Mesothelial cell of epicardium (in vitro differentiated cells): ENCODE measurements at places on chromosomes 1 and 21. TPM values are rescaled to one million over a fixed set of nuclear protein-coding genes. Genes with fewer than 3 reads are reported as not detected.

GRCh38 chr1:178388418-178389145 is 108.2 kb downstream of the CLEC20A start:
- no peak for DNase-seq

DNA sequence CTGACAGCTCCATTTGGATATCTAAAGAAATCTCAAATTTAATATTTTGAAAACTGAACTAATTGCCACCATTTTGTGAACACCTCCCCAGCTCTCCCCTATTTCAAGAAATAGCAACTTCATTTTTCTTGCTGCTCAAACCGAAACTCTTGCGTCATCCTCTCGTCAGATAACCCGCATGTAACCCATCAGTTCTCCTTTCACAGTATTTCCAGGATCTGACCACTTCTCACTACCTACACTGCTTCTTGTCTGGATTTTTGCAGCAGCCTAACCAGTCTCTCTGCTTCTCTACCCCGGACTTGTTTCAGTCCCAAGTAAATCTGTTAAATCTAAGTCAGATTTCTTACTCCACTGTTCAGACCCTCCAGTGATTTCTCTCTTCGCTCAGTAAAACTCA is 75.6 kb downstream of the MTR start:
- DNase-seq = no peak

DNA sequence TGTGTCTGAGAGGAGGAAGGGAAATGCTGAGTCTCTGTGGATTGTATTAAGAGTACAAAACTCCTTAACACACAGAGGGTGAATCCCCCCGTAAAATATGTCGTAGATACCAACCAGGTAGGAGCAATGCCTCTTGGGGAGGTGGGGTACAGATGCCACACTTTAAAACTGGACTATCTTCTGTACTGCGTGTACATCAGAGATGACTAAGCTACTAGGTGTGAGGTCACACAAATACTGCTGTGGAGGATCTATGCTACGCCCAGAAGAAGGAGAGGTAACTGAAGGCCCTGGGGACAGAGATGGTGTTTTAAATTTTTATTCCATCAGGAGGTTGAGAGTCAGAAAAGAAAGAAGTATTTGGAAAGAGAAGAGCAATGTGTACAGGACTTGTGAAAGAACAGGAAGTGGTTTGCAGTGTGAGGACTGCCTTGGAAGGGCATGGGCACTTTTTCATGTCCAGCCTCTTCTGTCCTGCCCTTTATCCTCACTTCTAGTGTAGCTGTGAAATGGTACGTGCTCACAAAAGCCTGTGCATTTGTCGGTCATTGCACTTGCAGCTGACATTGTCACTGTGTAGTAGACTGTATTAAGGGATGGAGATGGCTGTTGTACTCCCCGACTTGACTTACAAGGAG is 287.8 kb upstream of the CHRM3 start:
- DNase-seq = no peak

GRCh38 chr1:52366517-52366827 is 467 bp upstream of the CC2D1B start:
- no peak for DNase-seq

DNA sequence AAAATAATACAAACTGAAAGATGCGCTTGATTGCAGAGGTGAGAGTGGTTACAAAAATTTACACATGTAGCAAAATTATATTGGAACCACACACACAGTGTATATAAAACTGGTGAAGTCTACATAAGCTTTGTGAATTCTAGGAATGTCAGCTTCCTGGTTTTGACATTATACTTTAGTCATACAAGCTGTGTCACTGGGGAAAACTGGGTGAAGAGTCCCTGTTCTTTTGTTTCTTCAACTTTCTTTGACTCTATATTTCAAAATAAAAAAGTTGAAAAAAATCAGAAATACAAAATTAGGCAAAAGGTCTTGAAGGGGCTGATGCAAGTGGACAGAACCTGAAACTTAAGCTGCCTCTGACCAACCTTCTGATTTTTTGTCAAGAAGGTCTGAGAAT is 3.0 kb downstream of the C1QC start:
- no peak for DNase-seq

GRCh38 chr1:186681121-186681520 is 898 bp upstream of the PTGS2 start:
- no peak for DNase-seq

GRCh38 chr1:246092136-246092535 is 414.9 kb downstream of the SMYD3 start:
- DNase-seq = no peak

Gene NR1I3
- total RNA-seq = not detected in 3 replicates

DNA sequence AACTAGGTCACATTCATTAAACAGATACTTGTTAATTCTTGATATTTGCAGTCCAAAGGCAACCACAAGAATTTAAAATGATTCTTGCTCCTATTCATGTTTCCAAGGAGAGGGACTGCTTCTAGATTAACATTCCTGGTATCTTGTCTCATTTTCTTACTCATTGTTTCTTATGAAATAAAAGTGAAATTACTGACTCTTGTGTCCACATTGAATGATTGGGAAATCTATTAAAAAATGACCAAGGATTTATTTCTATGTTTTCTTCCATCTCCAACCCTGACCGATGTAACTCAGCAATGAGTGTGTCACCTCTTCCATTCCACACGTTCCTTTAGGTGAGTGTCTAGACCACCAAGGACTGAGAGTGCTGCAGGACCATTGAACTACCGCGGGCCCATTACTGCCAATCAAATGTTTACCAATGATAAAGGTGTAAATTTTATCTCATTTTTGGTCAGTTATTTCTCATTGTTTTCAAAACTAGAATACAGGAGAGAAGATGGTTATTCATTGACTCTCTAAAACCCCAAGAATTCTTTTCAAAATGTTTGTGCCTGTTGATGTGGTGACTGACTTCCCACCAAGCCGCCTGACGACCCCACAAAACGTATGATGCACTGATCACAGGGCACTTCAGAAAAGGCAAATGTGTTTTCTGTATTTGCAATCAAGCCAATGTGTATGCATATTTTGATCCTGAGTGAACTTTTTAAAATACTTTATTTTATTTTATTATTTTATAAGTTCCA is 414.6 kb upstream of the PTBP2 start:
- no peak for DNase-seq

GRCh38 chr1:86828024-86828423 is 85.9 kb downstream of the SELENOF start:
- no peak for DNase-seq
